Activated T-helper 1 cell treated with anti-CD3 and anti-CD28 coated beads, Interleukin-2, amount 50 U/mL, for 16 hours (primary cell): ENCODE measurements at places on chromosomes 5 and 9.
A peak's percentile ranks its signal among the peaks of the same experiment; 100 is the strongest.

GRCh38 chr9:79255651-79256260 is 316.0 kb upstream of the TLE4 start:
- DNase-seq = no peak

DNA sequence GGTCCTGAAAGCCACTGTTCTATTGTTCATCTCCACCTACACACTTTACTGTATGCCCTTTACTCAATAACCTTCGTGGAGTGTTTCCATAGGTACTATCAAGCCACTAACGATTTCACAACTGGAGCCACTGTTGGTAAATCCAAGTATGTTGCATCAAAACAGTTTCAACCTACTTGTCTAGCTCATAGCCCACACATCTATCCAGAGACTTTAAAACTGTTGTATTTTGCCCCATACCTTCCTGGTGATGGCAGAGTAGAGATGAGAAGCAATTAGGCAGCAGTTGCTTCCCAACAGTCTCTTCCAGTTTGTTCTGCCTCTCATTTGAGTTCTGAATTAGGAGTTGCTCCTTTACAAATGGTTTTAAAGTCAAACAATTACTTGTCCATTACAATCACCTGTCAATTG is 607 bp downstream of the FAXDC2 start:
- no peak for DNase-seq

DNA sequence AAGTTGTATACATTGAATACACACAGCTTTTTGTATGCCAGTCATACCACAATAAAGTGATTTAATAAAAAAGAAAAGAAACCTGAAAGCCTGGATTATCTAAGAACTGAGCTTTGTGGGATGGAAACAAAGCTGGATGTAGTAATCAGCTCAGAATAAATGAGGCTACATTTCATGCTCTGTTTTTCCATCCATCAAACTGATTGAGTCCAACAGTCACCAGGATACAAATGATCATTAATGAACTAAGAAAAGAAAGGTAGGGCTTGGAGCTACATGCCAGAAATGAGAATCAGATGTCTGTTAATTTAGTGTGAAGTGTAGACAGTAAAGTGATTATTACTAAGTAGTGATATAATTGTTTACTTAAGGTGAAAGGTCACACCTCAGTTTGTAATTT is 109.8 kb upstream of the TARS1 start:
- no peak for DNase-seq

GRCh38 chr9:126532489-126532888 is 81.2 kb upstream of the LMX1B start:
- DNase-seq = no peak

DNA sequence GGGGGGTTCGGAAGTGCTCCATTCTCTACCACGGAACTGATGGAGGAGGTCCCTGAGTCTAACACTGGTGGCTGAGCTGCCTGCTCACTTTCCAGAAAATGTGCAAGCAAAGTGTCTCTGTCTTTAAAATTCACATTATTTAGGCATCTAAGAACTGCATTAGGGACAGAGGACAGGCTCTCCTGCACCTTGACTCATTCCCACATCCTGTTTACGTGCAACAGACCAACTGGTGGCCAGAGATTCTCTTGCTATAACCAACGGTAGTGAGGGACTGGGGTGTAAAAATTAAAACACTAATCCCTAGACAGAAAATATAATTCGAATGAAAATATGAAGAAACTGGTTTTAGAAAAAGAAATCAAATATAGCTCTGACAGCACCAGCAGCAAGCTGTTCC is 320.9 kb downstream of the IRX2 start:
- DNase-seq = no peak

DNA sequence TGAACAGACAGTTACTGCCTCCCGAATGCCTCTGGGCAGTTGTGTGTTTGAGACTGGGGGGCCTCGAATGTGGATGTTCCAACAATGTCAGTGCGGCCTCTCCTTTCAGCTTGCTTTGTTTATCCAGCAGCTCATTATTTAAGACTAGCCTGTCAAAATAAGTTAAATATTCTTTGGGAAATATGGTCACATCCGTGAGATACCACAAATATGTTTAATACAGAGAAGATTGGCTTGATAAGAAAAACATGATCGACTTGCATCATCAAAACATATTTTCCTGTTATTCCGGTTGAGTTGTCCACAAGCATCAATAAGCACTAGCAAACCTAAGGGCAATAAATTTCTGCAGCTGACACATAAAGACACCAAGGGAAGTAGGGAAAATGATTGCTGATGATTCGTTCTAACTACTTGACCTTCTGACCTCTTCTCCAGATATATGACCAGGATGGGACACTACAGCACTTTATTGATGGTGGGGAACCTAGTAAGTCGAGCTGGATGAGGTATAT is 66.5 kb downstream of the PRDM6 start:
- DNase-seq = no peak

- no peak for DNase-seq
These were observed 11.2 kb downstream of the ADAMTSL2 start for GRCh38 chr9:133545494-133546286.

GRCh38 chr5:178533136-178533535 is 57.1 kb downstream of the COL23A1 start:
- DNase-seq = no peak

DNA sequence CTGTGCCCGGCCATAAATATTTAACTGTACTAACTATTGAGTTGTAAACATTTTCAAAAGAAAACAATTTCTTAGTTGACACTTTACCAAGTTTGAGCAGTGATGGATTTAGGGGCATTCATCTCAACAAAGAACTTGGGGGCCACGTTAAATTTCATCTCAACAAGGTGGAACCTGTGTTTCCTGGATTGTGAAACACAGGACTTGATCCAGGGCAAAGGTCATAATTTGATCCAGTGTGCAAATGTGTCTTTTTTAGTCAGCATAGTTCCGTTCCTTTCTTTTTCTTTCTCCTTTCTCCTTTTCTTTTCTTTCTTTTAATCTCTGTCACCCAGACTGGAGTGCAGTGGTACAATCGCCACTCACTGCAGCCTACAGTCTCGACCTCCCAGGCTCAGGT is 3.1 kb downstream of the GFRA3 start:
- no peak for DNase-seq

DNA sequence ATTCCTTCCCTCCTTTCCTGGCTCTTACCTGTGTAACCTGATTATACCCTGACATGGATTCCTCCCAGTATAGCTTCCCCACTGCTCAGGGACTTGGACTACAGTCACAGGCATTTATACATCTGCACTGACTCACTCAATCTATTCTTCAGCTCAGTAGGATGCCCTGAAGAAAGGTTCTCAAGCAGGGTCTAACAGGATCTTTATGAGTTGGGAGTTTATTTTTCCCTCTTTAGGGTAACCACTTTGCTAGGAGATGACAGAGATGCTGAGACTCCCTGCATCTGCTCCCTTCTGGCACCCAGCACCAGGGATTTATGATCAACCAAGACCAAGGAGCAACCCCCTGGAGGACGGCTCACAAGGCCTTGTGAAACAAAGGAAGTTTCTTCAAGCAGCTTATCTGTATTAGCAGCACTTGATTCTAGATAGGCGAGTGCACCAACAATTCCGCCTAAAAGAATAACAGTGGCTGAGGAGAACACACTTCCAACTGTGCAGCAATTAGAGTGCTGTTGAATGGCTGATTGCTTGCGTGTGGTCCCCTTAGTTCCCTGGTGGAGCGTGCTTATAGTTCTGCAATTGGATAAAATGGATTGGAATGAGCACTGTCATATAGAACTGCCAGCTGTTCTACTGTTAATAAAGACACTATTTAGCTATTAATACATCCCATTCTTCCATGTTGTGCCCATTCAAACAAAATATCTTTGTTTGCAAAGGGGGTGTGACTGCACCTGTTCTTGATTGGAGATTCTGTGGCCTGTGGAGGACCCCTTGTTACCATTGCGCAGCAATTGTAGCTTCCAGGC is 482.6 kb downstream of the ZNF608 start:
- no peak for DNase-seq

GRCh38 chr5:96336351-96336985 is 96.6 kb downstream of the PCSK1 start:
- peak; percentile 17 for DNase-seq

DNA sequence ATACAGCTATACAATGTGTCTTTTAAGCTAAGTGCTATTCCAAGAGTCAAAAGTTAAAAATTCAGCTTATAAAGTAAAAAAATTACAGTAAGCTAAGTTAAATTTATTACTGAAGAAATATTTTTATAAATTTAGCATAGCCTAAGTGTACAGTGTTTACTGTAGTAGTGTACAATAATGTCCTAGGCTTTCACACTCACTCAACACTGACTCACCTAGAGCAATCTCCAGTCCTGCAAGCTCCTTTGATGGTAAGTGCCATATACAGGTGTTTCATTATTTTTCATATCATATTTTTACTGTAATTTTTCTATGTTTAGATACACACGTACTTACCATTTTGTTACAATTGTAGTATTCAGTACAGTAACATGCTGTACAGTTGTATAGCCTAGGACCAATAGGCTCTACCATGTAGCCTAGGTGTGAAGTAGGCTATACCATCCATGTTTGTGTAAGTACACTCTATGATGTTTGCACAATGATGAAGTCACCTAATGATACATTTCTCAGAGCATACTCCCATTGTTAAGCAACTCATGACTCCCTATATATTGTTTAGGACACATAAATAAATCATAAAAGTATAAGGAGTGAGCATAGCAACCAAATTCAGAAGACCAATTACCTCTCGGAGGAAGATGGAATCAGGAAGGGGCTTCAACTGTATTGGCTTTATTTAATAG is 165.1 kb upstream of the SLC30A5 start:
- DNase-seq = no peak

- DNase-seq = no peak
These were observed 99.2 kb downstream of the SPOCK1 start for GRCh38 chr5:137399911-137400310.

DNA sequence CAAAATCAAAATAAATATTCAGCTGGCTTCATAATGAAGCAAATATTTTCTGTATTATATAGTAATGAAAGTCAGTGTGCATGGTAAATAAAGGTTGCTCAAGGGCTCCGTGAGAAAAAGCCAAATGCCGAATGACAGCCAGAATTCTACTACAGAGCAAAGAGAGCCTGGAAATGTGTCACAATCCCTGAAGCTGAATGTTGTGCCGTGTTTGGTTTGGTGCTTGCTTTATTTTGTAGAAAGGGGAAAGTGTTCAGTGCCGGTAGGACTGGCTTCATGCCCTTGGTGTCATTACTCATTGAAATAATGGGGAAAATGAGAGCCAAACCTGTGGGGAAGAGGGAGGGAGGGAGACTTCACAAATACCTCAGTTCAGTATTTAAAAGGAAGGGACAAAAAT is 26.8 kb upstream of the ADAMTSL1 start:
- DNase-seq = no peak

DNA sequence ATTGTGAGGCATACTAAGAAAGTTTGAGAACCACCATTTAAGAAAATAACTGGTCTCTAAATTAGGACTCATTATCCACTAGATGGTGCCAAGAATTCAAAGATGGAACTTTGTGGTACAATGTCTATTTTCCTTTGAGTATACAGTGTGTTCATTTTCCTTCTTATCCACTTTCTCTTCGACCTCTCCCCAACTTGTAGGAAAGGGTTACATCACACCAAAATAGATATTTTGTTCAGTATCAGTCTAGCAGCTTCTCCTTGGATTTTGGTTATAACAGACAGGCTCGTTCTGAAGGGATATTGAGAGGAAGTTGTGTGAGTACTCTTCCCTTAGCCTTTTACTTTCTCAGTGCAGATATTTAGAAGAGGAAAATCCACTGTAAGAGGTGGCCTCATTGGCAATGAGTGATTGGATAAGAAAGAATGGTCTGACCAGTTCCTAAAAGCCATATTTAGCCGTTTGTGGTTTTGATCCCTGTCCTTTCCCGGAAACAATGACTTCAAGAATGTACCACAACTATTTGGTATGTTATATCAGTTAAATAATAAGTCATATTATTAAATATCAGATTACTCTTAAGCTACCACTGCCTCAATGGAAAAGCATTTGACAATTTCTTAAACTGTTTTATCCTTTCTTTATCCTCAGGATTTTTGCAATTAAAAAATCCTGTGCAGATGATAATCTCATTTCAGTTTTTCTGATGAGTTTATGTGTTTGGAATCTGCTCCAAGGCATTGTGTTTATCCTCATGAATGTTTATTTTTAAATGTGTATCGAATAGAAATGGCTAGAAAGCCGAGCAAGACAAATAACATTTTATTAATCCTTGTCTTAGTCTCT is 69.0 kb upstream of the GRAMD2B start:
- no peak for DNase-seq

GRCh38 chr9:68584189-68585033 is 43.7 kb upstream of the TMEM252 start:
- peak; percentile 67 for DNase-seq

- no peak for DNase-seq
These were observed 31.4 kb upstream of the SPARC start for GRCh38 chr5:151718153-151718552.

GRCh38 chr5:14396737-14397136 is 184.9 kb upstream of the OTULINL start:
- no peak for DNase-seq

- no peak for DNase-seq
These were observed 85.6 kb downstream of the MACROH2A1 start for GRCh38 chr5:135313405-135313804.

GRCh38 chr9:111644195-111644772 is 13.2 kb downstream of the DNAJC25 start:
- no peak for DNase-seq

DNA sequence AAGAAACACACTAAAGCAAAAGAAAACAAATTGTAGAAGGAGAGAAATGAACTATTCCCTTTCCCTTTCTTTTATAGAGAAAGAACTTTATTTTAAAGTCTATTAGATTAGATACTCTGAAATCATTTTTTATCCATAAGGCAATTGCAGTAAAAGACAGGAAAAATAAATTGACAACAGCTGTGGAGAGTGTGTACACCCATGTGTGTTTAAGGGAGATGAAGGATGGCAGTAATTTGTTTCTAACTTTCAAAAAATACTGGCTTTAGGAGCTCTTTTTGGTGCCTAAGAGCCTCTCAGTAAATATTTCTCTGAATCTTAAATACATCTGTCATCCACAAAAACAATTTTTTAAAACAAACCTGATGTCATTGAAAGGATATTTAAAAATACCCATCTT is 18.3 kb upstream of the ARL14EPL start:
- no peak for DNase-seq

DNA sequence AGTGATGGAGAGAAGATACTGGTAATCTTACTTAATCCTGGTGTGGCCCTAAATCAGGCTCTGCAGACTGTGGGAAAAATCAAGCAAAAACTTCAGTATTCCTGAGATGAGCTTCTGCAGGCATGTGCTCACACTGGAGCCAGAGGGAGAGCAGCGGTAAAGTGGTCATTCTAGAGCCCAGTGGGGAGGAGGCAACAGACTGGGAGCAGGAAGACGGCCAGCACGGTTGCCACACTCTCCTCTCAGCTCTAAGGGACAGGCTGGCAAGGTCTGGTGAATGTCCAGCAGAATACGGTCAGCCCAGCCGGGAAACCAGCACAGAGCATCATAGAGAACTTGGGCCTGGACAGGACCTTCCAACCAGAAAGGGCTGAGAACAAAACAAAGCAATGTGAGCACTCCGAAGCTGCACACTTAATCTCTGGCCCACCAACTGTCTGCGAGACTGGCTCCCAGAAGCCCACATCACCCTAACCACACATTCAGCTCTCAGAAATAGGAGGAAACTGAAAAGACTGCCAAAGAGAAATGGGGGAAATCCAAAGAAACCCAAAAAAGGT is 30.3 kb downstream of the MED27 start:
- no peak for DNase-seq

- no peak for DNase-seq
These were observed 7.4 kb upstream of the DAP start for GRCh38 chr5:10768328-10768899.
